ENCODE measurements at places on chromosomes 2 and 18. TPM values are rescaled to one million over a fixed set of nuclear protein-coding genes. Genes with fewer than 3 reads are reported as not detected.

The FSHR gene
- not detected for total RNA-seq

- no peak for DNase-seq
These were observed 1.6 kb downstream of the SH3BP4 start for GRCh38 chr2:234953116-234954031.

The LAPTM4A gene
- total RNA-seq = 174 TPM

DNA sequence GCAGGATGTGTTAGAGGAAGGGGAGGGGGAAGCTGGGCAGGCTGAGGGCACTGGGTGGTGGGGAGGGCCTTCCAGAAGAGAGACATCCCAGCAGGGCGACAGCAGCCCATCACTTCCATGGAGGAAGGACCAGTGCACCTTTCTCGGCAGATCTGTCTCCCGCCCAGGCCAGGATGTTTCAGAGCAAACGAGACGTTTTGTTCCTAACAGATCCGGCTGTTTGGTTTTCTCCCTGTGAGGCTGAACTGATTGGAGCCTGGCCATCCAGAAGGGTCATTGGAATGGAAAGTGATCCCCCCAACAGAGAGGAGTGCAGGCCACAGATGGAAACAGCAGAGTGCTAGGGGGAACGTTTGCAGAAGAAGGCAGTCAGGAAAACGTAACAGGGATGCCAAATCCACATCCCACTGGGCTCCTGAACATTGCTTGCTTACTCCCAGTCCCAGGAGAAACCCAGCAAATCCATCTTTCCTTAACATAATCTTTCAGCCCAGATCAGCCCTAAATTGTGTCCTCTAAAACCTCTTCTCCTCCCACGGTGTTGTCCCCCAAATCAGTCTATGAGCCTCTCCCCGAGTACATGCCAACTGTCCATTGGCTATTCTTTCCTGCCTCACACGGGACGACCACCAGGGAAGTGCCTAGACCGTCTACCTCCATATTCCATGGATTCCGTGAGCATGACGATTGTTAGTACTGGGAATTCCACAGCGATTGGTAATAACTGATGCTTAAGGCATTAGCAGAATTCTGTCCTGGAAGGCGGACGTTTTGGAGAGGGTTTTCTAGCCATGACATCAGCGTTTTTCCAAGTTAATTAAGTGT is 126.8 kb downstream of the SEPTIN10 start:
- DNase-seq = peak; percentile 11

The C2orf42 gene
- 5.4 TPM for total RNA-seq
